ENCODE measurements at places on chromosomes 13 and 19.

DNA sequence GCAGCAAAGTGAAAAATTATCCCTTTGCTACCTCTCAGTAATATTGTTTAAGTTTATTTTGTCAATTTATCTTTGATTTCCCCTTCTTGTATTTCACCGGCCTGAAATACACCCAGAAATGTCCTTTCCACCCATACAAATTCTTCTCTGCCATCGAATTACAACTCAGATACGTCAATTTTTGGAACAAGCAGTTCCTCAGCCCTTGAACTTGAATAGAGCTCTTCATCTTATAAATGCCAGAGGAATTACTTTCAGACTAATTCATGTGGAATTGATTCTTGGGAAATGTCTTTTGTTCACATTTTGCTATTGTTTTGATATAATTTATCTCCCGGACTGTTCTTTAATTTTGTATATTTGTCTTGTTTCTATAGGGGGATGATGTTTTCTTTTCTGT is 1359.3 kb upstream of the MIR17HG start:
- H3K36me3 ChIP-seq, result no peaks in the 10 kb centered on the region
- H3K4me1 ChIP-seq, result no peaks in the 10 kb centered on the region
- H3K4me3 ChIP-seq, result no peak overlapping the region

DNA sequence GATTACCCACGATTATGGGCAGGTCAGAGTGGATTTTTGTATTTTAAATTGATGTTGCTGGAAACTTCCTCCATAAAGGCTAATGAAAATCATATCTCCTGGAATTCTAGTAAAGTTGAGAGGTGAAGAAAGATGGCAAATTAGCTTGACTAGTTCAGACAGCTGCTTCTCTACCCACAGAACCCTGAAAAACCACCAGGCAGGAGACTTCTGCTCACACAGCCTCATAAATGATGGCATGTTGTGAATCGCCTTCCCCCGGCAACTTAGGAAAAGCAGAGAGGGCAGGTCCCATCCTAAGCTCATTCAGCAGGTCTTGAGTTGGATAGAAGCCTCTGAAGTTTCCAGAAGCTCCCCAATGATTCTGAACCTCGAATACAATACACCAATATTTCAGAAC is 87.6 kb upstream of the SLC7A1 start:
- no peaks in the 10 kb centered on the region for H3K36me3 ChIP-seq
- no peaks in the 10 kb centered on the region for H3K4me1 ChIP-seq
- no peak for DNase-seq
- H3K27ac ChIP-seq, result no peak overlapping the region

- no peak overlapping the region for H3K27ac ChIP-seq
- no peak for DNase-seq
- no peaks in the 10 kb centered on the region for H3K4me1 ChIP-seq
- no peak overlapping the region for H3K4me3 ChIP-seq
These were observed 57.3 kb downstream of the KLF2 start for GRCh38 chr19:16381756-16382401.

DNA sequence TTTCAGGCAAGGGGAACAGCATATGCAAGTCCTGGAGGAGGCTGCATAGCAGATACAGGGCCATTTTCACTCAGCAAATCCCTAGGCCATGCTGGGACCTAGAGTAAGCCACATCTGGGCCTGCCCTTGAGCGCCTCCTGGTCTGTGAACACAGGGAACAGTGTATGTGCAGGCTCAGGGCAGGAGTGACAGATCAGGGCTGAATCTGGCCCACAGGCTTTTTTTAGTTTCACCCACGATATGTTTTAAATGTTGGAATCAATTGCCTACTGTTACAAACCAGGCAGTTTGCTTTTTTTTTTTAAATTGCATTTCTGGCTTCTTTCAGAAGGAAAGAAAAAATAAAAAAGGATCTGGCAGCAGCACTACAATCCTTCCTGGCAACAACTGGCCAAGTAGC is 1.5 kb upstream of the TMEM145 start:
- H3K4me3 ChIP-seq, result peak overlapping the region; percentile 63
- DNase-seq, result no peak
- peaks cover 51% of the 10 kb centered on the region for H3K27me3 ChIP-seq
- H3K4me1 ChIP-seq, result peaks cover 2% of the 10 kb centered on the region

GRCh38 chr13:34358811-34359513 is 541.0 kb downstream of the RFC3 start:
- no peak overlapping the region for H3K4me3 ChIP-seq
- DNase-seq, result no peak
- H3K4me1 ChIP-seq, result no peaks in the 10 kb centered on the region
- no peaks in the 10 kb centered on the region for H3K36me3 ChIP-seq
- H3K27ac ChIP-seq, result no peak overlapping the region
- H3K27me3 ChIP-seq, result no peaks in the 10 kb centered on the region

GRCh38 chr19:9956956-9957355 is 20.6 kb upstream of the OLFM2 start:
- H3K4me1 ChIP-seq, result no peaks in the 10 kb centered on the region
- H3K27me3 ChIP-seq, result peaks cover 2% of the 10 kb centered on the region
- DNase-seq, result no peak
- no peak overlapping the region for H3K27ac ChIP-seq

- no peak for DNase-seq
- peaks cover 49% of the 10 kb centered on the region for H3K27me3 ChIP-seq
- H3K27ac ChIP-seq, result no peak overlapping the region
These were observed 16.8 kb upstream of the ADGRE2 start for GRCh38 chr19:14795078-14795721.

- no peak for DNase-seq
- no peaks in the 10 kb centered on the region for H3K36me3 ChIP-seq
- no peaks in the 10 kb centered on the region for H3K27me3 ChIP-seq
- H3K4me1 ChIP-seq, result no peaks in the 10 kb centered on the region
- H3K4me3 ChIP-seq, result no peak overlapping the region
These were observed 737.5 kb upstream of the SLITRK5 start for GRCh38 chr13:86933676-86934075.

DNA sequence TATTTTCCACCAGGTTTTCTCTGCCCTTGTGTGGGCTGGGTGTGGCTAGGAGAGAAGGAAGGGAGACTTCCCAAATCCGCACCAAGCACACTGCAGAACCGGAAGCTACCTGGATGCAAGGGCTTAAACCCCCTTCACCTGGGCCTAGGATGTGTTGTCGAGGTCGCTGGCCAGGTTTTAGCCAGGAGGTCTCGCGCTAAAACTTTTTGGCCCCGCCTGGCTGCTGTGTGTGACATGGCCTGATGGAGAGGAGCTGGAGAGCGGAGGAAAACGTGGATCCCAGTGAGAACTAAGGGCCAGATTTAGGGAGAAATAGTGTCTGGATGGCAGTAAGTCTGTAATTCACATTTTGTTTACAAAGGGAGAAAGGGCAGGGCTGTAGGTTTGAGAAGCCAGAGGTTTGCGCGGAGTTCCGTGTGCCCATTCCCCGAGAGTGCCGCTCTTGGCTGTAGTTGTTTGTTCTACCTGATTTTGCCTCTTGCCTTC is 3.1 kb upstream of the TSHZ3 start:
- no peak for DNase-seq
- no peak overlapping the region for H3K27ac ChIP-seq
- no peaks in the 10 kb centered on the region for H3K4me1 ChIP-seq
- no peak overlapping the region for H3K4me3 ChIP-seq

DNA sequence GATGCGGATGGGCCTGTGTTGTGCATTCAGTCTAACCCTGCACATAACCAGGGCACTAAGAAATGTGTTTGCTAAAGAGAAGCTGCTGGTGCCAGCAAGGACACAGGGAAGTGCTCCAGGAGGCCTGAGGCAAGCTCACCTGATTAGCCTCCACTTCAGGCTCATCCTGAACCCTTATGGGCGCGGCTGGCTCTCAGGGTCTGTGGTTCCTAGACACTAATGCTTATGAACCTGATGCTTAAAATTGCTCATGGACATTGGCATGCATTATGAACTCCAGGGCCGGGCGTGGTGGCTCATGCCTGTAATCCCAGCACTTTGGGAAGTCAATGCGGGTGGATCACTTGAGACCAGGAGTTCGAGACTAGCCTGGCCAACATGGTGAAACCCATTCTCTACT is 34.3 kb downstream of the SERP2 start:
- no peaks in the 10 kb centered on the region for H3K36me3 ChIP-seq
- H3K4me3 ChIP-seq, result no peak overlapping the region
- no peak overlapping the region for H3K27ac ChIP-seq
- H3K4me1 ChIP-seq, result peaks cover 24% of the 10 kb centered on the region
- H3K27me3 ChIP-seq, result peaks cover 10% of the 10 kb centered on the region

DNA sequence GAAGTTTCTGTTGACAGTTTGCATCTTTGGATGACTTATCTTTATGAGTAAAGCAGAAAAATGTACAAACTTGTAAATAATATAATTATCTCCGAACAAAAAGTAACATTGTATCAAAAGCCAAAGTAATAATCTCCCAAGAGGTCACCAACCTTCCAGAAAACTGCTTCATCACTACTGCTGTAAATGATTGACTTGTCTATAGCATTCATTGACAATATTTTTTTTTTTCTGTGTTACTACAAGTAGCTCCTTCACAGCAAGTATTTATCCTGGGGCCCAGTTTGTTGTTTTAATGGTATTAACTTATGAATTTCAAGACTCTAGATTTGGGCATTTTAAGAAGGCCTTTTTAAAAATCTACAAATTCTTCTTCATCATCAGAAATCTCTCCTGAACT is 242.4 kb downstream of the KLF12 start:
- no peaks in the 10 kb centered on the region for H3K36me3 ChIP-seq
- no peak overlapping the region for H3K27ac ChIP-seq
- no peak overlapping the region for H3K4me3 ChIP-seq
- no peaks in the 10 kb centered on the region for H3K4me1 ChIP-seq
- DNase-seq, result no peak

- H3K27me3 ChIP-seq, result no peaks in the 10 kb centered on the region
- peak overlapping the region; percentile 85 for H3K27ac ChIP-seq
- H3K4me3 ChIP-seq, result peak overlapping the region; percentile 75
- peaks cover 11% of the 10 kb centered on the region for H3K36me3 ChIP-seq
- DNase-seq, result no peak
These were observed 37.7 kb downstream of the ARHGEF7 start for GRCh38 chr13:111152844-111153243.

GRCh38 chr19:2208975-2209374 is 27.2 kb downstream of the PLEKHJ1 start:
- H3K4me3 ChIP-seq, result no peak overlapping the region
- H3K36me3 ChIP-seq, result peaks cover 32% of the 10 kb centered on the region
- H3K4me1 ChIP-seq, result no peaks in the 10 kb centered on the region
- H3K27me3 ChIP-seq, result no peaks in the 10 kb centered on the region
- DNase-seq, result no peak
- no peak overlapping the region for H3K27ac ChIP-seq

DNA sequence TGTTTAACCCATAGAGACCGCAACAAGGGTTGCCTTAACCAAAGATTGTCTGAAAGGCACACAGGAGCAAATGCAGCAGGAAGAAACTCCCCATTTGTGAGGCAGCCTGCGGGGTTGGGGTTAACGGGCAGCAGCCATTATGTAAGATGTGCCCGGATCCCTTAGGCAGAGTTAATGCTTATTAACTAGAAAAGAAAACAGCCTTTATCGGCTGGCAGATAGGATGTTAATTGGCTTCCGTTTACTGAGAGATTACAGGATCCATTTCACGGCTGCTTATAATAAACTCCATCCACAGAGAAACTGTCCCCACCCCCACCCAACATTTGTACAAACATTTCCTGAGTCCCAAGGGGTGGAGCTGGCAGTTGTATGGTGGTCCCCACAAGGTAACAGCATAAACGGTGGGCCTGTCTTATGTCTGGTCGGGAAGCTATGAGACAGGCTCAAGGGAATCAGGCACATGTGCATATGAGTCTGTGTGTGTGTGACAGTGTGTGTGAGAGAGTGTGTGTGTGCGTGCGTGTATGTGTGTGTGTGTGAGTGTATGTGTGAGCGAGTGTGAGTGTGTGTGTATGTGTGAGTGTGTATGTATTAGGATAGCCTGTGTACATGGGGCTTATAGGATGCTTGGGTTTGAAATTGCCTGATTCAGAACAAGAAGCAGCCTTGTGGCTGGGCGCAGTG is 10.5 kb downstream of the SLC25A42 start:
- no peak overlapping the region for H3K4me3 ChIP-seq
- H3K27ac ChIP-seq, result no peak overlapping the region
- no peaks in the 10 kb centered on the region for H3K36me3 ChIP-seq
- no peaks in the 10 kb centered on the region for H3K27me3 ChIP-seq
- DNase-seq, result no peak

DNA sequence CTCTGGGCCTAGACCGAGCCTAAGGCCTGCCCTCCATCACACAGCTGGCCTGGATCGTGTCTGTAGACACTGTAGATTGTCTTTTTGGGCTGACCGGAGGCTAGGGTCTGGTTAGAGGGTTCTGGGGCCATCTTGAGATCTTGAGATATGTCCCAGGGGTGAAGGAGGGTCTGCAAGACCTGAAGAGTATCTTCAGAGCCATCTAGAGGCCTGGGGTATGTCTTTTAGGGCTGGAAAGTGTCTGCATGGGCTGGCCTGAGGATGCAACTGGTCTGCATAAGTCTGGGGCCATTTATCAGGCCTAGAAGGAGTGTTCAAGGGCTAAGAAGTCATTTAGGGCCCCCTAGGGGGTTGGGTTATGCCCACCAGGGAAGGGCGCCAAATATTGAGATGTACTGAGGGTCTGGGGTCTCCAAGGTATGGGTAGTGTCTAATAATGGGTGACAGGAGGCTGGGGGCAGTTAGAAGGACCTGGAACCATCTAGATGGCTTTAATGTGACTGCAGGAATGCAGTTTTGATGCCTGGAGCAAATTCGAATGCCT is 555 bp downstream of the SCAF1 start:
- peak overlapping the region; percentile 100 for H3K27ac ChIP-seq
- H3K4me3 ChIP-seq, result peak overlapping the region; percentile 95
- DNase-seq, result no peak
- H3K4me1 ChIP-seq, result peaks cover 48% of the 10 kb centered on the region
- H3K36me3 ChIP-seq, result peaks cover 90% of the 10 kb centered on the region

GRCh38 chr19:28034936-28035335 is 1178.0 kb downstream of the UQCRFS1 start:
- no peak overlapping the region for H3K4me3 ChIP-seq
- no peaks in the 10 kb centered on the region for H3K36me3 ChIP-seq
- DNase-seq, result no peak
- H3K27me3 ChIP-seq, result no peaks in the 10 kb centered on the region

- H3K4me1 ChIP-seq, result no peaks in the 10 kb centered on the region
- DNase-seq, result no peak
- H3K27me3 ChIP-seq, result no peaks in the 10 kb centered on the region
- no peak overlapping the region for H3K27ac ChIP-seq
- no peaks in the 10 kb centered on the region for H3K36me3 ChIP-seq
These were observed 2428.4 kb upstream of the PCDH20 start for GRCh38 chr13:63843766-63844699.

DNA sequence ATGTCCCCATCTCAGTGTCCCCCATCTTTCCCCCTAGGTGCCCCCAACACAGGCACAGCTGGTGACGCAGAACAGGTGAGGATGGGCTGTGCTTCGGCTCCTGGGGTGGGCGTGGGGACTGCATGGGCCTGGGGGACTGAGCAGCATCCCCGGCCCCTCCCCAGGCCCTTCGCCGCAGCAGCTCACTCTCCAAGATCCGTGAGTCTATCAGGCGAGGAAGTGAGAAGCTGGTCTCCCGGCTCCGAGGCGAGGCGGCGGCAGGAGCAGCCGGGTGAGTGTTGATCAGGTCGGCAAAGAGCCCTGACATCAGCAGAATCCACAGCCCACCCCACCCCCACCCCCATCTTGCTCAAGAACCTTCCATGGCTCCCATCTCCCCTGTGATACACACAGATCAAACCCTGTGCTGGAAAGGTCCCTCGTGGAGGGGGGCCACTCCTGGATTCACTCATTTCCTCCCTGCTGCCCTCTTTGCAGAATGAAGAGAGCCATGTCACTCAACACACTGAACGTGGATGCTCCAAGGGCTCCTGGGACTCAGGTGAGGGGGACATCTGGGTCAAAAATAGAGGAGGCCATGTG is 10.0 kb downstream of the KLC3 start:
- H3K4me3 ChIP-seq, result no peak overlapping the region
- H3K27me3 ChIP-seq, result no peaks in the 10 kb centered on the region
- no peak overlapping the region for H3K27ac ChIP-seq
- no peak for DNase-seq

Data from Calu3 (cell line).